CD4-positive, alpha-beta T cell treated with Interleukin-12 subunit alpha and Interleukin-12 subunit beta, for 1 hour (primary cell): ENCODE measurements at places on chromosomes 12 and 14.

DNA sequence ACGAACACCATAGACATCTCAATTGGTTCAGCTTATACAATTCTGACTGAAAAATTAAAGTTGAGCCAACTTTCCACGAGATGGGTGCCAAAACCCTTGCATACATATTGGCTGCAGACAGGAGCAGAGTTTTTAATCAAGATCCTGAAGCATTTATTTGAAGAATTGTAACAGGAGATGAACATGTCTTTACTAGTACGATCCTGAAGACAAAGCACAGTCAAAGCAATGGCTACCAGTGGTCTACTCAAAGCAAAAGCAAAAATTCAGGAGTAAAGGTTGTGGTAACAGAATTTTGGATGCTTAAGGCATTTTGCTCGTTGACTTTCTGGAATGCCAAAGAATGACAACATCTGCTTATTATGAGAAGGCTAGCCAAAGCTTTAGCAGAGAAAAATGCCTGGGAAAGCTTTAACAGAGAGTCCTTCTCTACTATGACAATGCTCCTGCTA is 20.7 kb downstream of the ZDHHC17 start:
- no peak for DNase-seq

DNA sequence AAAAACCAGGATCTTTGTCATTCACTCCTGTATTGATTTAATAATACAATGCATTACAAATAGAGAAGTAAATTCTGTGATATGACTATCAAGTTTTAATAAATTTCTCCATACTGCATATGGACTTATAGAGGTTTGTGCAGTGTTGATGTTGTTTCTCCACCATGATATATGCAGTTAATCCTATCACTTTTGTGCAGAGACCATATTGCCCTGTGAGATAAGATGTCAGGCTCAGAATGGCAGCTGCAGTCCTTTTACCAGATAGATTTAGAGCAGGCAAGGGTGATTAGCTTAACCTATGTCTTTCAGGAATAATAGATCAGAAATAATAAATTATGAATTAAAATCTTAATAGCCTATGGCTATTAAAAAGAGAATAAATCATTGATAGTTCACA is 38.6 kb upstream of the KCNJ8 start:
- DNase-seq: no peak

DNA sequence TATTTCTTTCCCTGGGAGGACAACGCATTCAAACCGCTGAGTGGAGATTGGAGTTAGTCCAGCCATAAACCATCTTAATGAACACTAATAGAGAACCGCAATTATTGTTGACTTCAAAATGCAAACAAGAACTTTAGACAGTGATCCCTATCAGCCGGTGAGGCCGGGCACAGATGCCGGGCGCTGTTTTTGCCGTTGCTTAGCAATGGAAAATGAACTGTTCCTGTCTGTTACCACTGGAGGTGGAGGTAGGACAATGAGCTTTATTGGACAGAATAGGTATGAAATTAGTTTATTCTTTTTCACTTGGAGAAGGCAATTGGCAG is 216.8 kb downstream of the TTC8 start:
- no peak for DNase-seq

- no peak for DNase-seq
Measured at GRCh38 chr12:32454075-32454474, 54.7 kb downstream of the FGD4 start.

- DNase-seq: peak; percentile 49
Measured at GRCh38 chr12:121465921-121466793, 66.2 kb downstream of the RNF34 start.
